ENCODE measurements at places on chromosomes 1 and 21. TPM values are rescaled to one million over a fixed set of nuclear protein-coding genes. Genes with fewer than 3 reads are reported as not detected.

PYHIN1 gene
- total RNA-seq: not detected

DTL gene
- total RNA-seq: 12.7 TPM

ZYG11A gene
- total RNA-seq: 0.14 TPM

LDLRAD1 gene
- total RNA-seq: not detected

WLS gene
- 203 TPM for total RNA-seq

REG4 gene
- 0.29 TPM for total RNA-seq

ZMYND12 gene
- total RNA-seq: 0.91 TPM

DEPDC1 gene
- 9.9 TPM for total RNA-seq

SLFNL1 gene
- total RNA-seq: 1.2 TPM

OR10J1 gene
- total RNA-seq: not detected

CR2 gene
- total RNA-seq: not detected

PTCH2 gene
- 1.4 TPM for total RNA-seq

RIPK4 gene
- 14.7 TPM for total RNA-seq

LIPI gene
- not detected for total RNA-seq

EFHD2 gene
- 17.5 TPM for total RNA-seq

SPRR2E gene
- total RNA-seq: 1.2 TPM

HEYL gene
- total RNA-seq: 5.6 TPM

MIXL1 gene
- 3.4 TPM for total RNA-seq

SPRR3 gene
- total RNA-seq: not detected

RPTN gene
- not detected for total RNA-seq

NECTIN4 gene
- total RNA-seq: 31.5 TPM

USP33 gene
- total RNA-seq: 77.7 TPM

COL11A1 gene
- total RNA-seq: 133 TPM

BACE2 gene
- 31.3 TPM for total RNA-seq

KRTAP21-2 gene
- total RNA-seq: not detected

FABP3 gene
- total RNA-seq: 6.7 TPM

FAM131C gene
- total RNA-seq: 1.9 TPM

E2F2 gene
- total RNA-seq: 4.8 TPM

C8B gene
- total RNA-seq: not detected

ILDR2 gene
- 1.1 TPM for total RNA-seq

CAMK1G gene
- 3.8 TPM for total RNA-seq

EIF2D gene
- total RNA-seq: 52.3 TPM

TSACC gene
- total RNA-seq: not detected

ZBTB8B gene
- 3.5 TPM for total RNA-seq

AMY2B gene
- total RNA-seq: 12.6 TPM

CASZ1 gene
- total RNA-seq: 11.2 TPM

FAM151A gene
- total RNA-seq: not detected

TRIM63 gene
- 1.4 TPM for total RNA-seq

PPFIA4 gene
- total RNA-seq: 35.3 TPM

PIGR gene
- not detected for total RNA-seq

TTC34 gene
- total RNA-seq: 3.5 TPM

ADAMTS1 gene
- total RNA-seq: 72.7 TPM

PDXK gene
- total RNA-seq: 79.6 TPM

WASF2 gene
- 99.3 TPM for total RNA-seq

PADI2 gene
- 0.52 TPM for total RNA-seq

RAB25 gene
- total RNA-seq: 52.6 TPM

OLIG2 gene
- total RNA-seq: 0.35 TPM

HCN3 gene
- 12.9 TPM for total RNA-seq

RUNX1 gene
- 41.2 TPM for total RNA-seq

VHLL gene
- not detected for total RNA-seq

ANKRD34A gene
- total RNA-seq: 0.86 TPM

Measured in mesothelial cell of epicardium (in vitro differentiated cells).